ENCODE measurements at places on chromosomes 16 and 17.
A peak's percentile ranks its signal among the peaks of the same experiment; 100 is the strongest.

DNA sequence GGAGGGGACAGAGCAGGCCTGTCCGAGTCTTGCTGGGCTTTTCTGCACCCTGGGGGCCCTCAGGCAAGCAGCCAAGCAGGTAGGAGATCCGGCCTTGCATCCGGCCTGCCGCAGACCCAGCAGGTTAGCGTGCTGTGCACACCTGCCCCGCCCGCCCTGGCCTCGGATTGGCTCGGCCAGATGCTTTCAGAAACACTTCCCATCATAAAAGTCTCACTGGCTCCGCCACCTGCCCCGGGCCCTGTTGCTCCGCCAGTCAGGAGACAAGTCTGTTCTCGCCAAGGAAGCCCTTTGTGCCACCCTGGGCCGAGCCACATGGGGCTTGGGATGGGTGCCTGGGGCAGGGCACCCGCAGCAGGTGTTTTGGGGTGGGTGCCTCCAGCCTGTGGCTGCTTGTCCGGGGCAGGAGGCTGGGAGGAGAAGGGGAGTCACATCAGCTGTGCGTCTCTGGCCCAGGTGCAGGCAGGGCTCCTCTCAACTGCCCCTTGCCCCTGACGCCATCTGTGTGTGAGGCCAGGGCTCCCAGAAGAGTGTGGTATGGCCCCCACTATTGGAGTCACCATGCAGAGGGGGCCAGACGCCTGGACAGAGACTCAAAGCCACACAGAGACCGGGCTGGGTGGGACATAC, 228.2 kb upstream of the GSE1 start:
- DNase-seq, result peak; percentile 6
- H3K4me3 ChIP-seq, result no peak overlapping the region
- no peak overlapping the region for H3K27ac ChIP-seq
- H3K4me1 ChIP-seq, result peaks cover 20% of the 10 kb centered on the region

- H3K27me3 ChIP-seq, result no peaks in the 10 kb centered on the region
- H3K36me3 ChIP-seq, result peaks cover 39% of the 10 kb centered on the region
- H3K4me1 ChIP-seq, result peaks cover 53% of the 10 kb centered on the region
- DNase-seq, result peak; percentile 85
Observed at GRCh38 chr17:28552176-28552999, at the start of gene UNC119. UNC119 (minus strand) TSS chr17:28552624; CDS start chr17:28552557, 67 bp downstream.

DNA sequence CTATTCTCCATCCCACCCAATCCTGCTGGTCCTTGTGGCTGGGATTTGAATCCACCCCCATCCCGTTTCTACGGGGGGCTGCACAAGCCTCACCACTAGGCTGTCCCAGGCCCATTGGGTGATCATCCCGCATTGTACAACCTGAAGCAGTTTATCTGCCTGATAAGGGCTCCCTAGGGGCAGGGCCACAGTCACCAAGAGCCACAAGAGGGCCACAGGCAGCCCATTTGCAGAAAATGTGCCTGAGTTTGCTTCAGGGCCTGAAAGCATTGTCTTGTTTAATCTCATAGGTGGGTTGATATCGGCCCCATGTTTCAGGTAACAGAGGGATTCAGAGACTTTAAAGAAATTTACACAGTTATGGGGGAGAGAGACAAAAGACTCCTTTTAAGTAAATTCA, 245.0 kb downstream of the CPPED1 start:
- H3K27ac ChIP-seq, result no peak overlapping the region
- no peaks in the 10 kb centered on the region for H3K4me1 ChIP-seq
- no peaks in the 10 kb centered on the region for H3K27me3 ChIP-seq
- no peak for DNase-seq

- no peak for DNase-seq
- no peak overlapping the region for H3K4me3 ChIP-seq
- H3K36me3 ChIP-seq, result peaks cover 11% of the 10 kb centered on the region
- H3K27me3 ChIP-seq, result no peaks in the 10 kb centered on the region
- no peaks in the 10 kb centered on the region for H3K4me1 ChIP-seq
Observed at GRCh38 chr16:57026778-57027062, 37.4 kb downstream of the NLRC5 start.

GRCh38 chr17:68942389-68942788, 12.8 kb downstream of the ABCA8 start:
- H3K4me3 ChIP-seq, result no peak overlapping the region
- H3K4me1 ChIP-seq, result peaks cover 22% of the 10 kb centered on the region
- H3K27me3 ChIP-seq, result no peaks in the 10 kb centered on the region
- peaks cover 25% of the 10 kb centered on the region for H3K36me3 ChIP-seq
- no peak overlapping the region for H3K27ac ChIP-seq

GRCh38 chr17:77590951-77591735, 367.4 kb upstream of the TNRC6C start:
- peaks cover 14% of the 10 kb centered on the region for H3K27me3 ChIP-seq
- H3K36me3 ChIP-seq, result no peaks in the 10 kb centered on the region
- no peak for DNase-seq
- no peak overlapping the region for H3K4me3 ChIP-seq

GRCh38 chr16:53668869-53669268, 34.8 kb downstream of the RPGRIP1L start:
- no peaks in the 10 kb centered on the region for H3K27me3 ChIP-seq
- no peak for DNase-seq
- no peak overlapping the region for H3K4me3 ChIP-seq
- H3K27ac ChIP-seq, result no peak overlapping the region

- H3K27ac ChIP-seq, result peak overlapping the region; percentile 55
- H3K4me3 ChIP-seq, result peak overlapping the region; percentile 43
- no peaks in the 10 kb centered on the region for H3K27me3 ChIP-seq
- no peak for DNase-seq
- H3K4me1 ChIP-seq, result peaks cover 43% of the 10 kb centered on the region
Observed at GRCh38 chr16:14202095-14202494, 131.0 kb downstream of the MRTFB start.

DNA sequence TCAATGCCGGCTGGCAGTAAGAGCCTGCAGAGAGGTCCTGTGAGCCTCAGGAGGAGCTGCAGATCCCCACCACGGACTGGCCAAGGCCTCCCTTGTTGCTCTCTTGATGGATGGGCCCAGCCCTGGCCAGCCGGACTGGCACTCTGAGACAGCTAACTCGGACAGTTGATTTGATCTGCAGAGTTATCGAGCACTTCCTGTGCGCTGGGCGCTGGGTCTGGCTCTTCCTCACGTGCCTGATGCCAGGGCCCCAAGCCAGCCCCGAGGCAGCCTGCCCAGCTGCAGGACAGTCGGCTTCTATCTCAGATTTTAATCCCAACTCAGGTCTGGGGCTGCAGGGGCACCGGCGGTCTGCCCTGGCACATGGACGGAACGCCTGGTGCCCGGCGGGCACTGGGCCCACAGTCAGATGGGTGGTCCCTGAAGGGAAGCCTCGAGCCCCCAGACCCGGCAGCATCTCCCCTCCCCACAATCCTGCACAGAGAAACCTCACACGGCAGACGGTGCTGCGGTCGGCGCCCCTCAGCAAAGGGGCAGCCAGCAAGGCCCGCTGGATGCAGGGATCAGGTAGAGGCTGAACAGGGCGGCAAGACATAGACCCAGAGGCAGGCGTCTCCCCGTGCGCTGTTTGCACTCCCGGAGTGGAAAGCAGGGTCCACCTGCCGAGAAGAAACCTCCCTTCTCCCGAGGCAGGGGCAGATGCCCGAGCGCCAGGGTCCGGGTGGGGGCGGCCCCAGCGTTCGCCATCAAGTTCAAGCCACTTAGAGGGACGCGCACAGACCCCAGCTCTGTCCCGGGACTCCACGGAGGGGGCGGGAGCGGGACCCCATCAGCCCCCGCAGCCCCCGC, 34.0 kb downstream of the TIMM22 start:
- peak overlapping the region; percentile 68 for H3K4me3 ChIP-seq
- H3K36me3 ChIP-seq, result peaks cover 12% of the 10 kb centered on the region
- H3K4me1 ChIP-seq, result peaks cover 84% of the 10 kb centered on the region

GRCh38 chr17:82489851-82490511, 29.6 kb upstream of the FOXK2 start:
- H3K27me3 ChIP-seq, result no peaks in the 10 kb centered on the region
- H3K4me1 ChIP-seq, result peaks cover 38% of the 10 kb centered on the region
- no peak for DNase-seq

DNA sequence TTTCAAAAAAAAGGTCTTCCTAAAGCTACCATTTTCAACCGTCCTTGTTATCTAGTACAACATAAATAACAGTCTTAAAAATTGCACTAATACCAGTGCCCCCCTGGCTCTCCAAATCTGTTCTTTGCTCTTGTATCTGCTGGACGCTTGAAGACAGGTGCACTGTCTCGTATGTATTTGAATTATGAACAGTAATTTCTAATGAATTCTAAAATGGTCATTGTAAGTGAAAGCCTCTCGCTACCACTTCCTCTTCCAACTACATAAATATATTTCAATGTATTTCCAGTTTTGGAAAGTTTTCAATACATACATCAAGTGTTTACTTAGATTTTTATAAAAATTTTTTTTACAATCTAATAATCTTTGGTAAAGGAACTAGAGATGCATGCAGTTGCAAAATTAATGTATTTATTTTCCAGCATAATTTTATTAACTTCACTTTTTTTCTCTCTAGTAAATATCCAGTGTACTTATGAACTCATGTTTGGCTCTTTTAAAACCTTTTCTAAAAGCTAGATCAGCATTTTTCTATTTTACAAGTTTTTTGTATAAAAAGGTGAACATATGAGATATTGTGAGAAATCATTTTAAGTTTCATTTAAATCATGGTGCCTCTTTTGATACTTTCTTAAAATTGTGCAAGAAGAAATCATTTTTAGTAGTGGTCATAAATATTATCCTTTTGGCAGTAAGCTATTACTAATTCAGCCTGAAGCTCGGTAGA, 31.0 kb downstream of the ERCC4 start:
- H3K4me1 ChIP-seq, result peaks cover 14% of the 10 kb centered on the region
- DNase-seq, result no peak
- H3K4me3 ChIP-seq, result no peak overlapping the region
- H3K27ac ChIP-seq, result no peak overlapping the region
- no peaks in the 10 kb centered on the region for H3K27me3 ChIP-seq

- DNase-seq, result no peak
- peaks cover 31% of the 10 kb centered on the region for H3K4me1 ChIP-seq
- H3K27me3 ChIP-seq, result no peaks in the 10 kb centered on the region
- no peak overlapping the region for H3K4me3 ChIP-seq
- no peaks in the 10 kb centered on the region for H3K36me3 ChIP-seq
Observed at GRCh38 chr16:88758227-88758943, 26.6 kb downstream of the PIEZO1 start.

GRCh38 chr16:85935974-85936760, 37.2 kb downstream of the IRF8 start:
- no peak for DNase-seq
- no peak overlapping the region for H3K4me3 ChIP-seq
- no peaks in the 10 kb centered on the region for H3K36me3 ChIP-seq
- no peaks in the 10 kb centered on the region for H3K4me1 ChIP-seq

- H3K4me1 ChIP-seq, result no peaks in the 10 kb centered on the region
- no peak overlapping the region for H3K4me3 ChIP-seq
- no peaks in the 10 kb centered on the region for H3K36me3 ChIP-seq
- DNase-seq, result no peak
Observed at GRCh38 chr17:44648963-44649362, 7.3 kb upstream of the MEIOC start.
